Kidney epithelial cell (primary cell): ENCODE measurements at places on chromosomes 1 and 21. TPM values are rescaled to one million over a fixed set of nuclear protein-coding genes. Genes with fewer than 3 reads are reported as not detected.

Gene CELA3B
- total RNA-seq, result not detected in 2 replicates

Gene TMED5
- total RNA-seq, result 58.5 and 64.6 TPM in 2 replicates

Gene NTRK1
- total RNA-seq, result not detected in 2 replicates

Gene ANKRD34A
- total RNA-seq, result 0.46 TPM in 1 of 2 replicates, not detected in the other

Gene FAM3B
- 4.5 and 6.1 TPM in 2 replicates for total RNA-seq

Gene CD1B
- not detected in 2 replicates for total RNA-seq

Gene PLPPR5
- total RNA-seq, result 0.50 TPM in 1 of 2 replicates, not detected in the other

Gene SPRR2G
- total RNA-seq, result not detected in 2 replicates

Gene OXCT2
- 5.9 and 7.0 TPM in 2 replicates for total RNA-seq

Gene PBX1
- 5.7 and 6.8 TPM in 2 replicates for total RNA-seq

Gene KCNA3
- total RNA-seq, result 0.04 TPM in 1 of 2 replicates, not detected in the other

Gene ADAMTS4
- 0.21 and 0.33 TPM in 2 replicates for total RNA-seq
